ENCODE measurements at places on chromosomes 3 and 15.

GRCh38 chr3:82685761-82686160, 924.3 kb upstream of the GBE1 start:
- DNase-seq = no peak

DNA sequence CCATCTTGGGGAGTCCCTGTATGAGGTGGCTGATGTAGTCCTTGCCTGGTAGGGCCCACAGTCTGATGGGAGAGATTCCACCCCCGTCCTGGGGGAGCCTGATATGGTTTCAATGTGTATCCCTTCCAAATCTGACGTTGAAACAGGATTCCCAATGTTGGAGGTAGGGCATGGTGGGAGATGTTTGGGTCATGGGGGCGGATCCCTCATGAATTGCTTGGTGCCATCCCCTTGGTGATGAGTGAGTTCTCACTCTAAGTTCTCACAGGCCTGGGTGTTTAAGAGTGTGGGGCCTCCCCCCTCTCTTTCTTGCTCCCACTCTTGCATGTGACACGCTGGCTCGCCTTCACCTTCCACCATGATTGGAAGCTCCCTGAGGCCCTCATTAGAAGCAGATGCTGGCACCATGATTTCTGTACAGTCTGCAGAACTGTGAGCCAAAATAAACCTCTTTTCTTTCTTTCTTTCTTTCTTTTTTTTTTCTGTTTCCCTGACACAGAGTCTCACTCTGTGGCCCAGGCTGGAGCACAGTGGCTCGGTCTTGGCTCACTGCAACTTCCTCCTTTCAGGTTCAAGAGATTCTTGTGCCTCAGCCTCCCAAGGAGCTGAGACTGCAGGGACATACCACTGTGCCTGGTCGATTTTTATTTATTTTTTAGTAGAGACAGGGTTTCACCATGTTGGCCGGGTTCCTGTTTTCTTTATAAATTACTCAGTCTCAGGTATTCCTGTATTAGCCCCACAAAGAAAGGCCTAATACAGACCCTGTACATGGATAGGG, 28.6 kb downstream of the ITGA11 start:
- DNase-seq = no peak

GRCh38 chr15:81740416-81740815, 305.4 kb downstream of the MEX3B start:
- DNase-seq = no peak

- no peak for DNase-seq
Observed at GRCh38 chr3:78041486-78041885, 1001.6 kb downstream of the ROBO2 start.

DNA sequence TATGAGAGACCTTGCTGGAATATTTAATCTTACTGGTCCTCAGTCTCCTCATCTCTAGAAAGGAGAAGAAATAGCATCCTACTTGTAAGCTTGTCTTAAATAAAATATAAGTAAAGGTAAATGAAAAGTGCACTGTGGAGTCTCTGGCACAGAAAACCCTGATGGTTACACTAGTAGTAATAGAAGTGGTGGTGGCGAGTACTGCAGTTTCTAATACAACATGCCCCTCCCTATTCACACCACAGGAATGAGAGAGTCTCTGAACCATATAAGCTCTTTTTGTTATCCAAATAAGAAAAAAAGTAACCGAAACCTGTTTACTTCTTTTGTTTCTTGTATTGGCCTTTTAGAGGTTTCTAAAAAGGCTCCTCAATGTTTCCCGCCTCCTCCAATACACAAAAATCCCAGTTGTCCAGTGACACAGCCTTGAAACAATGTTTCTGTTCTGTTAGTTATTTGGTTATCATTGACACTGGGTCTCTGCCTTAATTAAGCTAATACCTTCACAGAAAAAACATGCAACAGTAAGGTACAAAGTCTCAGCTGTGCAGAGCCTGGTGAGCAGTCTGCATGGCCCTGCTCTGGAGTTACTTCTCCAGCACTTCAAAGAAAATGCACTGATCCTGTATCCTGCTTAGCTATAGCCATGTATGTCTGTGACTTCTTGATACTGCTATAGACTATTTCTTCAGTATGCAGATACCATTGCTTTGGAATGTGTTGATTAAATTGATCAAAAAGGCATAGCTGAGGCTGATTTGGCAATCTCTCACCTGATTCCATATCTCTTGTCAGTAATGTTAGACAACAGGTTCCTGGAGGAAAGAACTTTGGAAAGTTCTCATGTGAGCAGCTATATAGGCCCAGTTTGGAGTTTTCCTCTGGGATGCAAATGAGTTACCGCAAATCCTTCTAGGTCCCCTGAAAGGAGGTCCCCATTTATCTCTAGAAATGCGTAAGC, 315.6 kb upstream of the IL12A start:
- DNase-seq = peak; percentile 6

- DNase-seq = no peak
Observed at GRCh38 chr3:14627815-14628214, 23.7 kb upstream of the CCDC174 start.

- no peak for DNase-seq
Observed at GRCh38 chr3:112127522-112128494, 5.2 kb downstream of the GCSAM start.

DNA sequence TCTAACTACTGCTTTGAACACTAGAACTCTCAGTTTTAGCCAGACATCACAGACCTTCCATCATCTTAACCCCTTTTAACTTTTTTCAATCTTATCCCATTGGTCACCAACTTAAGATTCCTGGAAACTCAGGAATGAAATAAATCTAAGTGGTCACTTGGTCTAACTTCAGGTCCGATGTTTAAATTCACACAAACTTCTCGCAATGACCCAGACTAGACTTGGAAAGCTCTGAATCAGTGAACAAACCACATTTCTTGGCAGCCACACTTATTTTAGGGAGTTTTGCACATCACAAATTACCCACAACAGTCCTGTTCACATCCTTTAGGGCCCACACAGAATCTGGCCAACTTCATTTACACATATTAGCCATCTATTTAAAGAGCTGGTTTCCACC, 118.9 kb downstream of the MAGI1 start:
- DNase-seq = peak; percentile 47

DNA sequence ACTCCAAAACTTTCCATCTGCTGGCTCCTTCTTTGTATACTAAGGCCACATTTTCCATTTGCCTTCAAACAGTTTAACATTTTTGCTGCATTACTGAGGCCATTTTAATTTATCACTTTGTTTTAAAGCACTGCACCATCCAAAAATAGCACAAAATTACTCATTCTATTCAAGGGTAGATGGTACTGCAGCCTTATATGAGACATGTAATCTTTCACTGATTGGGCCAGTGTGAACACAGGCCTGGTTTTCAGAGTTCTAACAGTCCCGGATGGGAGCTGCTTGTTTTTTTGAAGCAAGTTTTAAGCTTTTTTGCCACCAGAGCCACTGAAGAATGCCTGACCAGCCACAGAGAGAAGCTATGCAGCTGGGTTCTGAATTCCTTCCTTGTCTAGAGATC, 172.3 kb upstream of the TSC22D2 start:
- DNase-seq = peak; percentile 96

DNA sequence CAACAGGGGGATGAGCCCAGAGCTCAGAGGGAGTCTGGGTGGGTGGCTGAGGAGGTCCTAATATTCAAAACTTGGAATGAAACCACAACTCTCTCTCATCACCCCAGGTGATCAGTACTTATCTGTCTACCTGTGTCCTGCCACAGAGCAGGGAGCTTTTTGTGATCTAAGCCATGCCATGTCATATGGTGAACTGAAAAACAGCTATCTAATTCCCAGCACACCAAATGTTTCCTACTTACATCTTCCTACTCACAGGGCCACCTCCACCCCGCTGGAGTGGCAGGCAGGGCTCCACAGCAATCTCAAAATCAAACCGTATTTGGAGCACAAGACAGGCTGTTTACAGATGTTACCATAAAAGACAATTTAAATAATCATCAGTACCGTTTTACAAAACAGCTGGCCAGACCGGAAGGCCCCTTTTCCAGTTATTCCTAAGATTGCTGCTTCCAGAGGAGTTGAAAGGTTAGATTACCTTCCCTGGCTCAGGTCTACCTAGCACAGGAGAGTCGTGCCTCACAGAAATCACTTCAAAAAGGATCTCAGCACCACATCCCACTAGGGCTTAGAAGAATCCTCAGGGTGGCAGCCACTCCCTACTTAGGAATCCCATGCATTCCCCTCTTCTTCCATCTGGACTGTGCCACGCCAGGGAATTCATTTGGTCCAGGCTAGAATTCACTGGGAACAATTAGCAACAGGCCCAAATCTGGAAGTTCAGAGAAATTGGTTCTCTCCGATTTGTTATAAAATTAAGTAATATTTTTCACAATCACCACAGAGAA, 226.6 kb upstream of the IL12A start:
- DNase-seq = peak; percentile 63

- peak; percentile 58 for DNase-seq
Observed at GRCh38 chr3:154904328-154904727, 175.8 kb upstream of the MME start.

- peak; percentile 63 for DNase-seq
Observed at GRCh38 chr3:197352382-197352781, 54.0 kb upstream of the DLG1 start.

DNA sequence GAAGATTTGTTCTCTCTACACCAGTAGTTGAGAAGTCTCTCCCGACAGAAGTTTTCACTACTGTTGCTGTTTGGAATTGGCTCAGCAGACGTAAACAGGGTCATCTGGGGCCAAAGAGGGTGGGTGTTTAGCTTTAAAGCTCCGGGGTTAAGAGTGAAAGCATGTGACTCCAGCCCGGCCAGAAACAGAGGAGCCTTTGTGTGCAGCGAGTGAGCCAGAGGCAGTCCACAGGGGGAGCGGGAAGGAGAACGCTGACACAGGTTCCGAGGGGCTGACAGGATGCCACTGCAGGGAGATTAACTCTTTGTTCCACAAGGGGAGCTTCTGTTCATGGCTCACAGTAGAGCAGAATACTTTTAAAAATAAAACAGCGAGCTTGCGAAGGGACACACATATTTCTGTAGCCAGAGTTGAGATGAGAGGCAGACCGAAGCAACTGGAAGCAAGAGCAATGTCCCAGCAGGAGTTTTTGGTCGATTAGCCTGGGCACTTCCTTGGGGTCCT, 26.9 kb downstream of the BMF start:
- DNase-seq = peak; percentile 73

- DNase-seq = no peak
Observed at GRCh38 chr3:151875759-151876158, 2.3 kb downstream of the SUCNR1 start.

- DNase-seq = no peak
Observed at GRCh38 chr15:91576096-91576495, 277.4 kb upstream of the SLCO3A1 start.

DNA sequence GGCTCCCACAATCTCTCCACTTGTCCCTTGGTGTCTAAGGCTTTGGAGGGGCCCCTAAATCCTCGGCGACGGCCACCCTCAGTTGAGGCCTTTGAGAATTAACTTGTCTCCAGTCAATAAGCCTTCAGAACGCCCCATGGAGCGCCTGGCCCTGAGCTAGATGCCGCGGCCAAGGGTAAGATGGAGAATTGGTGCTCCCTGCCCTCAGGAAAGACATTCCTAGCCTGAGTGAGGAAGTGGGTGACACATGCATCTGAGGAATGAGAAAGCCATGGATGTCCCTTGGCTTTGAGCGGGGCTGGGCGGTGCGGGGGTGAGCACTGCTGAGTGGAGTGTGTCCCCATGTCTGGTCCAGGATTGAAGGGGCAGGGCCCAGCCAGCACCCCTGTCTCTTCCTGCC, 13.3 kb downstream of the ITIH4 start:
- DNase-seq = no peak

- DNase-seq = no peak
Observed at GRCh38 chr3:82132210-82133069, 371.0 kb upstream of the GBE1 start.

GRCh38 chr3:150180334-150180733, 209.6 kb upstream of the PFN2 start:
- DNase-seq = peak; percentile 78

GRCh38 chr15:56832125-56832524, 86.3 kb upstream of the TCF12 start:
- DNase-seq = peak; percentile 59

GRCh38 chr15:32646291-32646690, 4.8 kb downstream of the SCG5 start:
- DNase-seq = no peak

DNA sequence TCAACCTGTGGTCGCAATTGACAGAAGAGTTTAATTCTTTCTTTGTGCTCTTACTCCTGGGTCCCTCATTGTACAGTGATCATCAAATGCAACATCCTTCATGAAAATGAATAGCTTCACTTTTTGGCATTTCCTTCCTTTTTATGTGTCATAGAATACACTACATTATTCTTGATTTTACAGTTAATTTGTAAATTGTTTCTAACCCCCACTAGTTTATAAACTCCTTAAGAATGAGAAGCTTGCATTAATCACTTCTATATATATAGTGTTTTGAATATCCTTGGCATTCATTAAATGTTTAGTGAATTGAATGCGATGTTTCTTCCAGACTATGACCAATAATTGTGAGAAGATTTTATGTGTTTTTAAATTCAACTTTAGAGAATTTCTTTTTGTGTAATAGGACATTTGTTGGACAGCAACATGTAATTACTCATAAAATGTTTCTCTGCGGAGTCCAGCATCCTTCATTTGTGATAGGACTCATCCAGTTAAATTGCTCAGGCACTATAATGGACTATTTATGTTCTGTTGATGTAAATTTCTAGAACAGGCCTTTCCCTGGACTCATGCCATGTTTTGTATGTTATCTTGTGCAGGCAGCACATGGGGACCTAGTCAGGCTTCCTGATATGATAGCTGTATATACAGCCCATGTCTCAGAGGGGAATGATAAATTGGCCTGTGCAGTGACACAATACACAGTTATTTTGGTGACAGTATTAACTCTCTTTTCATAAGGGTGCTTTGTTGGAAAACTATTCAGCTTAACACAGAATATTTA, 51.3 kb downstream of the MBNL1 start:
- DNase-seq = no peak

- no peak for DNase-seq
Observed at GRCh38 chr3:72067721-72068120, 282.8 kb upstream of the PROK2 start.

- no peak for DNase-seq
Observed at GRCh38 chr3:88150371-88150770, 612 bp downstream of the C3orf38 start.

DNA sequence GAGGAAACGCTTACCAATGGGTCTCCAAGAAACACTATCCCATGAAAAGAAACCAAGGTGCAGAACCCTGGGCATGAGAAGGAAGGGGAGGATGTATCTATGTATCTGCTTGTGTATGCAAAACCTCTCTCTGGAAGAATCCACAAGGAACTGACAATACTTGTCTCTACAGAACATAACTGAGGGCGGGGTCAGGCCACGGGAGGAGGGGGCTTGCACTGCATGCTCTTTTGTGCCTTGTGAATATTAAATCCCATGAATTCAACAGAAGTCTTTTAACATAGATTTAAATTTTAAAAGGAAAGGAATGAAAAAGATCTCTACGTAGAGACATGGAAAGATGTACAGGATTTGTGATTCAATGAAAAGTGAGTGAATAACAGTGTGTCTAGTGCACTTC, 57.8 kb downstream of the RPN1 start:
- DNase-seq = no peak

DNA sequence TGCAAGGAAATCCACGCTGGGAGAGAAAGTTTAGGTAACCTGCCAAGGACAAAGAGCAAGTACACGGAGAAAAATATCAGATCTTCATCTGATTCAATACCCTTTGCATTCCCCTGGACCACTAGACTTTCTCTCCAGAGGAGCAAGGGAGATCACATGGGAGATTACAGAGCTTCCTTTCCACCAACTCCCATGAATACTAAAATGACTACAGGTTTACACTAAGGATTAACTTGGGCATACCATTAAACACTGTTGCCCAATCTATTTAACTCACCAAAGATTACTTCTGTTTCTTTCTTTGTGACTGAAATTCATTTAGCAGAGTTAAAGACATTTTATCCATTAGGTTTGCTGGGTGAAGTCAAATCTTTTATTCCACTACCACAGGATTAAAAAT, 71.2 kb downstream of the RYK start:
- DNase-seq = no peak

GRCh38 chr3:109683746-109684145, 346.4 kb upstream of the DPPA4 start:
- DNase-seq = no peak

All from fibroblast of lung (primary cell).